ENCODE measurements at places on chromosomes 2 and 18.

GRCh38 chr2:241064008-241064801, 37.9 kb downstream of the MTERF4 start:
- peak; percentile 51 for DNase-seq

DNA sequence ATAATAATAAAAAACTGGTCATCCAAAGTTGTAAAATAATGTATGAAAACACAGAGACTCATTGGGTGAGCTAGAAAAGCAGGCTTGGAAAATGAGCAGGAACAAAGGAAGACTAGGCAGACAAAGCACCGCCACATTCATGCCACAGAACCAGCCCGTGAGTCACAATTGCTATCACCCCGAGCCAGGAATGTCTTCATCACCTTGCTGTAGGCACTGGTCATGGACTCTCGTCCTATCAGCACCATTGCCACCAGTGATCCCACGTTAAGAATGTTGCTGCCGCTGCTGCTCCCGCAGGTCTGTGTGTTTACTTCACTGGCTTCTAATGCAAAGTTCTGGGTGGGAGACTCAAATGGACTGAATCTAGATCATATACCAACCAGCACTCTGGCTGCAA, 417.9 kb downstream of the PID1 start:
- no peak for DNase-seq

GRCh38 chr2:64629329-64629781, 24.4 kb downstream of the SERTAD2 start:
- DNase-seq: no peak

DNA sequence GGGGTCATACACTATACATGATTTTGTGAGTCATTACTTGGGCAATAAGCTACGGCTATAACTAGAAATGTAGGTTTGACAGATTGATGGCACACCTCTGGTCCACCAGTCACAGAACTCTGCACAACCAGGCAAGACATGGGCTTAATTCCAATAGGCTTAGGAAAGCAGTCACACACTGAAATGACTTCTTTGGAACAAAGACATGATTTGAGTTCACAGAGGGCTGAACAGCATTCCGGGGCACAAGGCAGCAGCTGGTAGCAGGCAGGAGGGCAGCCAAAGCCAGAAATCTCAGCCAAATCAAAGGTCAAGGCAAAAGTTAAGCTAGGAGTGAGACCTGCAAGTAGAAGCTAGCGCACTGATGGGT, 27.4 kb downstream of the FABP1 start:
- DNase-seq: no peak

DNA sequence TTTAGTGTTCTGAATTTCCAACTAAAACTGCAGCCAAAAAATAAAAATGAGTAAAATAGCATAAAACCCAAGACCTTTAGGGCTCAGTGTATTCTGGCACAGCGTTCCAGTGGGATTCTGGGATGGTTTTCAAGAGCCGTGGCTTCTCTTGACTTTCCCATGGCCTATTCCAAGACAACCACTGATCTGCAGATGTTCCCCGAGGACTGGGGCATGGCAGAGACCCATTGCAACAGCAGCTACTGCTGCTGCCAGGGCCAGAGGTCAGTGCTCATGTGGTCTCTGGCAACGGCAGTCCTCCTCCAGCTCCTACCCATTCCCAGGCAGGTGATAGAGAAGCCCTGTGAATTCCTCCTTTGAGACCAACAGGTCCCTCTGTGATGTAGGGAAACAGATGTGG, 26.8 kb downstream of the TNP1 start:
- DNase-seq: no peak

GRCh38 chr2:222693837-222694236, 22.4 kb downstream of the MOGAT1 start:
- DNase-seq: no peak

- no peak for DNase-seq
Measured at GRCh38 chr2:20226152-20226545, 1.2 kb upstream of the SDC1 start.

DNA sequence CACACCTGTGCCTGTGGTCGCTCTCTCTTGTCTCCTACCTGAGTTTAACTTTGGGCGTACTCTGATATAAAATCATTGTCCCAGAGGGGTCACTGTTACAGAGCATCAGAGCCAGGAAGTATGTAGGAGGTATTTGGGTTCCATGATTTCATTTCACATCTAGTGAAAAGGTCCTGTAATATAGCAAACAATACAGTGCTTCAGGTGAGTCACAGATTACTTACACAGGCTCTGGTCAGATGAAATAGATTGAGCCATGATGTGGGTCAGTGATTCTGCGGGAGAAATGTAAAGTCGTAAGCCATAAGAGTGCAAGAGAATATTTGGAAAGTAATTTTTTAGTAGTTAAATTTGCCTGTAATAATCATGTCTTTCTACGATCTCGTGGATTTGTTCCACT, 70.2 kb downstream of the SOCS6 start:
- DNase-seq: no peak

DNA sequence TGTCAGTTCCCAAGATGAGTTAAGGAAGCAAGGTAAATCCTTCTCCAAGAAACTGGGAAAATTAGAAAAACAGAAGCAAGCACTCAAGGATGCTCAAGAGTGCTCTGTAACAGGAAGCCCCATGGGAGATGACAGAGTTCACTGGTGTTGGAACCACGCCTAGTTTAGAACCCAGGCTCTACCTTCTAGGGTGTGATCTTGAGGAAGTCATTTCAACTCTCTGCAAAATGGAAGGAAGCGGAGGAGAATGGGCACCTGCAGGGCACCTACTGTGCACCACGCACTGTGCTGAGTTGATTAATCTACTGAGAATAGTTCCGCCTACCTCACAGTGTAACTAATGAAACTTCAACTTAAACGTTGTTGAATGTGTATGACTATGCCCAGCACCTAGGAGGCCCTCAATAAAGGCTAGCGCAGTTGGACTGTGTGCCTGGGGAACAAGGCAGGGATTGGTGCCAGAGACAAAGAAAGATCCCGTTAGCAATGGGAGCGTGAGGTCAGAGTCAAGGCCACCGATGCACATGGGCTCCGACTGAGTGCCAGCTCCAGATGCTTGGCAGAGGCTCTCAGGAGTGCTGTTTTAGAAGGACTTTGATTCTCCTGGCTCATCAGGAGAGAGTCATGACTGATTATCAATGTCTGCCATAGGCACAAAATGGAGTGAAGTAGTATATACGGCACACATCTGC, 93.7 kb downstream of the MAPK4 start:
- DNase-seq: no peak

DNA sequence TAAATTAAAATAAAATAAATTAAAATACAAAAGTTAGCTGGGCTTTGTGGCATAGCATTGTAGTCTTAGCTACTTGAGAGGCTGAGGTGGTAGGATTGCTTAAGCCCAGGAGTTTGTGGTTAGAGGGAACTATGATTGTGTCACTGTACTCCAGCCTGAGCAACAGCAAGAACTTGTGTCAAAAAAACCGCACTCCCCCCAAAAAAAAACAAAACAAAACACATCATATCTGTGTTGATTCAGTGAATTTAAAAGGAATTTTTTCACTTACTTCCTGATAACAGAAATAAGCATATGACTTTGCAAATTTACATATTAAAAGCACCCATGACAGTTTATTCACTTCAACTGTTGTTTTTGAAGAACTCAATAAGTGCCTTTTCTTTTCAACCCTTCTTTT, 68.1 kb upstream of the PELI1 start:
- DNase-seq: no peak

- no peak for DNase-seq
Measured at GRCh38 chr18:10264260-10264659, 190.2 kb upstream of the APCDD1 start.

GRCh38 chr2:137966043-137966442, 1.8 kb downstream of the HNMT start:
- DNase-seq: no peak

- DNase-seq: peak; percentile 62
Measured at GRCh38 chr2:105934467-105934866, 189.8 kb downstream of the NCK2 start.

DNA sequence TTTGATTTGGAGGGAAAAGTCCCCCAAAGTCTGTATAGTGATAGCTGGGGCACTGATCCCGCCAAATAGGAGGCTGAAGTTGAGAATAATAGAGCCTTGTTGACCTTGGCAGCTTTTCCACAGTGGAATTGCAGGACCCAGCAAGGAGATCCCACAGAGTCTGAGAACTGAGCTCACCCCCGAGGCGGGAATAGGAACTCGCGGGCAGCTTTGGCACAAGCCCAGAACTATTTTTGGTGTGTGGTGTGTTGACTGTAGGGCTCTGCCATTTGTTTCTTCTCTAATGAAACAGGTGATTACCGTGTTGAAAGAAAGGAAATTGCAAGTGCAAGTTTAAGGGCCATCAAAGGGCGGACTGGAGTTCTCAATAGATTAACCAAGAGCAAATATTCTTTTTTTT, 34.0 kb downstream of the SH3RF3 start:
- DNase-seq: no peak

DNA sequence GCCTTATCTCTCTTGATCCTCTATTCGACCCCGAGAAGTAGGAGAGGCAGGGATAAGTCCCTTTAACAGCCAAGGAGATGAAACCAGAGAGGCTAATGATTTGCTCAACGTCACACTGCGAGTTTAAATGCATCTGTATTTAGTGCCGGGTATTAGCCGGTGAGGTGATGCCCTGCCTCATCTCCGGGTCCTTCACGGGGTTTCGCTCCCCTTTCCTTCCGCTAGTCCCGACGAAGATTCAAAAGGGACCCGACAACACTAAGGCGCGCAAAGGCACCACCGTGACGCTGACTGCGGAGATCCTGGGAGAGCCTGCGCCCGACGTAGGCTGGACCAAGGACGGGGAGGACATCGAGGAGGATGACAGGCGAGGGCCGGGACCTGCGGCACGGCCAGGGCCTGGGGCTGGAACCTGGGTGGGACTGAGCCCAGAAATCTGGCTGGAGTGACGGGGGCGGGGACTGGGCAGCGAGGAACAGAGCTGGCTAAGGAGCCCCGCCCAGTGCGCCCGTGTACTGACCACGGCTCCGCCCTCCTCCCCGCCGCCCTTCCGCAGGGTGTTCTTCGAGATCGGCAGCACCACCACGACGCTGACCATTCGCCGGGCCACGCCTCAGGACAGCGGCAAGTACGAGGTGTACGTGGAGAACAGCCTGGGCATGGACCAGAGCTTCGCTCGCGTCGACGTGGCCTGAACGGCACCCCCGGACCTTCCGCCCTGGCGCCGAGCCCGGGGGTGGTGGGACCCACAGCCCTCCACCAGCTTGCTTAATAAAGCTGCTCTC, 1.0 kb upstream of the GMPPA start:
- peak; percentile 30 for DNase-seq

- DNase-seq: no peak
Measured at GRCh38 chr2:144747571-144747970, 227.7 kb upstream of the ZEB2 start.

- no peak for DNase-seq
Measured at GRCh38 chr18:2536493-2536892, 34.8 kb downstream of the METTL4 start.

GRCh38 chr2:205079173-205079572, 533.9 kb downstream of the PARD3B start:
- DNase-seq: no peak

GRCh38 chr2:188403676-188404075, 112.0 kb downstream of the GULP1 start:
- DNase-seq: no peak

GRCh38 chr2:72954376-72955227, 37.3 kb downstream of the EMX1 start:
- no peak for DNase-seq

GRCh38 chr2:133424876-133425275, 143.4 kb downstream of the NCKAP5 start:
- DNase-seq: no peak

- DNase-seq: no peak
Measured at GRCh38 chr2:129164220-129164949, 815.1 kb upstream of the RAB6C start.

DNA sequence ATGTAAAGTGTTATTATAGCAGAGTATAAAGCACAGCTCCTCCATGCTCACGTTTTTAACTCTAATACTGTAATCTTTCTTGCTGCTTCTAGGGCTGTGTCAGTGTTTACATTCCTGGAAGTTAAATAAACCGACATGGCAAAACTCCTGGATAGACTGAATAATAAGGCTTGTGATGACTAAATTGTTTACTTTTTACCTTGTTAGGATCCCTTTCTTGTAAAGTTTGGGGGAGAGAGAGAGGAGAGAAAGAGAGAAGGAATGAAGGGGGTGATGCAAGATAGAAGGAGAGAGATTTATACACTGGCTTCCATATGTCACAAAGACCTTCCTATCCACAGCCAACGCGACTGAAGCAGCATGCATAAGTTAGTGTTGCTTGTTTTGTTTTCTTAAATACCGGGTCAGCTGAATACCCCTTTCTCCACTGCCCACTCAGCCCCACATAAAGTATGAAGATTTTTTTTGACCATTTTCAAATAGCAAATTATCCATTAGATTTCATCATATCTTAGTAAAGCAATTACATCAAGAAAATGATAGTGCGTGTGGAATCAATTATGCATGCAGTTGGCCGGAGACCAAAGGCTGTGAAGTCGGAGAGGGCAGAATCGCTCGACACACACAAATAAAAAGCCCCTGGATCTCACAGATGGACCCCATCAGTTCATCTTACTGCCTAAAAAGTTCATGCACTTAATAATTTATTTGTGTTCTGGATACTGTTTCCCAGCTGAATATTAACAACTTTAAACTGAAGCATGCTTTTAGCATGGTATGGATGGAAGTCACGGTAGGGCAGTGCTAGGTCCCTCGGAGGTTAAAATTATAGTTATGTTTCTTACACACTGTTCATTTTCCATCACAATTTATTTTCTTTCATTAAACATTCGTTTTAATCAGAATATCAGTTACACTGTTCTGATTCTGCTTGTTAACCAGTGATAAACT, 20.1 kb downstream of the BCL11A start:
- no peak for DNase-seq

- no peak for DNase-seq
Measured at GRCh38 chr2:189178054-189178453, 1.5 kb downstream of the COL5A2 start.

- DNase-seq: no peak
Measured at GRCh38 chr2:66919286-66919685, 477.8 kb upstream of the ETAA1 start.

GRCh38 chr2:241036964-241037421, 38.6 kb downstream of the SNED1 start:
- no peak for DNase-seq

- DNase-seq: no peak
Measured at GRCh38 chr2:9230881-9231280, 24.3 kb downstream of the ASAP2 start.

DNA sequence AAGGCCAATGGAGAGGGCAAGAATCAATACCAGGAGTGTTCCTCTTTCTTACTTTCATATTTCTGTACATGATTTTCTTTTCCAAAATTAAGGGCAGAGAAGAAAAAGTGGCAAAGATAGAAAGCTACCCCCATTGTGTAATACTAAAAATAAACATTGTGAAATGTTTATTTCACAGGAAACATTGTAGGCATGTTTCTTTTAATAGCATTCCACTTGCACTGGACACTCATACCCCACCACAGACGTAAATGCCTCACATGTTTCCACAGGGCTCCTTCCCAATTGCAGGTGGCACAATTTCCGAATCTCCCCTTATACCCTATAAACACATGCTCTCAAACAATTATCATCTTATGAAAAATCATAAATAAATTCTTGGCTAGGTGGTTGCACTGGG, 645.1 kb upstream of the SETBP1 start:
- no peak for DNase-seq
